ENCODE measurements at places on chromosomes 2 and 18. TPM values are rescaled to one million over a fixed set of nuclear protein-coding genes. Genes with fewer than 3 reads are reported as not detected.
A peak's percentile ranks its signal among the peaks of the same experiment; 100 is the strongest.

FLACC1 gene
- 6.4 TPM for total RNA-seq

DNA sequence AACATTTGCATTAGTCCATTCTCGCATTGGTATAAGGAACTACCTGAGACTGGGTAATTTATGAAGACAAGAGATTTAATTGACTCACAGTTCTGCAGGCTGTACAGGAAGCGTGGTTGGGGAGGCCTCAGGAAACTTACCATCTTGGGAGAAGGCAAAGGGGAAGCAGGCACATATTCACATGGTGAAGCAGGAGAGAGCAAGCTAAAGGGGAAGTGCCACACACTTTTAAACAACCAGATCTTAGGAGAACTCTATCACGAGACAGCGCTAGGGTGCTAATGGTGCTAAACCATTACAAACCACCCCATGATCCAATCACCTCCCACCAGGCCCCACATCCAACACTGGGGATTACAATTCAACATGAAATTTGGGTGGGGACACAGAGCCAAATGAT lies 201.7 kb upstream of the MGAT5 start:
- H3K4me3 ChIP-seq = no peak overlapping the region
- no peaks in the 10 kb centered on the region for H3K27me3 ChIP-seq
- H3K4me1 ChIP-seq = no peaks in the 10 kb centered on the region
- H3K27ac ChIP-seq = no peak overlapping the region
- no peak for DNase-seq

FHL2 gene
- total RNA-seq = 2,048 TPM

GCG gene
- total RNA-seq = not detected

DNA sequence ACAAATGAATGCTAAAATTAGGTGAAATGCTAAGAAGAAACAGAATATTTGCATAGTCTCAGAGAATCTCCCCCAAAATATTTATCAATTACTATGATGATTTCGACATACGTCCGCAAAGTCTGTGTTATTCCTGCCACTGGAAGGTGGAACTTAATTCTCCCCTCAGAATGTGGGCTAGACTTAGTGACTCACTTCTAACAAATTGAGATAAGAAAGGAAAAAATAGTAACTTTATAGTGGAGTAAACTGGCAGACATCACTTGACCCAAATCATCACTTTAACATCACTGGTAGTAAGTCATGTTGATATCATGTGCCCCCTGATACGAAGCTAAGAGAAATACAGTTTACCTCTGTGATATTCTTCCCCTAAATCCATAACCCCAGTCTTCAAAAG lies 23.5 kb downstream of the HADHB start:
- no peaks in the 10 kb centered on the region for H3K27me3 ChIP-seq
- no peak overlapping the region for H3K4me3 ChIP-seq
- peak overlapping the region; percentile 69 for H3K27ac ChIP-seq
- no peak for DNase-seq
- H3K36me3 ChIP-seq = peaks cover 18% of the 10 kb centered on the region

- no peaks in the 10 kb centered on the region for H3K27me3 ChIP-seq
- no peak overlapping the region for H3K4me3 ChIP-seq
- no peaks in the 10 kb centered on the region for H3K36me3 ChIP-seq
- H3K27ac ChIP-seq = no peak overlapping the region
- no peaks in the 10 kb centered on the region for H3K4me1 ChIP-seq
Measured at GRCh38 chr18:40904295-40904694, 1050.7 kb upstream of the PIK3C3 start.

TSPYL6 gene
- total RNA-seq = not detected

SERPINB11 gene
- total RNA-seq = not detected

- H3K27me3 ChIP-seq = no peaks in the 10 kb centered on the region
- H3K4me1 ChIP-seq = peaks cover 26% of the 10 kb centered on the region
- DNase-seq = no peak
- H3K4me3 ChIP-seq = no peak overlapping the region
Measured at GRCh38 chr2:42252464-42252863, 83.3 kb downstream of the EML4 start.

DNA sequence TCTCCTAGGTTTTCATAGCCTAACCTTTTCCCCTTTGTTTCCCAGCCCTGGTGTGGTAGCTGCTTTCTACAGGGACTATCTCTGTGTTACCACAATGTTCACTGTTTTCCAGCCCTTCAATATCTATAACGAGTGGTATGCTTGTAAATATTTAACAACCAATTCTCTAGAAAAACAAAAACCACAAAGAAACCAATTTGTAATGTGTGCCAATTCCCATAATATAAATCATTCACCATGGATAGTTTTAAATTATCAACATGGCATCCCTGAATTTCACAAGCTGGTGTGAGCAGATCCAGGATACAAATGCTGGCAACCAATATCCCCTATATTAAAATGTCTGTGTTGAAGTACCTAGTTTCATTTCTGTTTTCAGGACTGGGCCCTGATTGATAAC lies 207.5 kb upstream of the FBXO11 start:
- H3K27me3 ChIP-seq = no peaks in the 10 kb centered on the region
- no peak overlapping the region for H3K27ac ChIP-seq
- no peaks in the 10 kb centered on the region for H3K4me1 ChIP-seq
- no peak overlapping the region for H3K4me3 ChIP-seq
- no peak for DNase-seq

- H3K36me3 ChIP-seq = no peaks in the 10 kb centered on the region
- DNase-seq = no peak
- H3K27me3 ChIP-seq = no peaks in the 10 kb centered on the region
Measured at GRCh38 chr2:17093712-17094111, 424.5 kb downstream of the RAD51AP2 start.

DNA sequence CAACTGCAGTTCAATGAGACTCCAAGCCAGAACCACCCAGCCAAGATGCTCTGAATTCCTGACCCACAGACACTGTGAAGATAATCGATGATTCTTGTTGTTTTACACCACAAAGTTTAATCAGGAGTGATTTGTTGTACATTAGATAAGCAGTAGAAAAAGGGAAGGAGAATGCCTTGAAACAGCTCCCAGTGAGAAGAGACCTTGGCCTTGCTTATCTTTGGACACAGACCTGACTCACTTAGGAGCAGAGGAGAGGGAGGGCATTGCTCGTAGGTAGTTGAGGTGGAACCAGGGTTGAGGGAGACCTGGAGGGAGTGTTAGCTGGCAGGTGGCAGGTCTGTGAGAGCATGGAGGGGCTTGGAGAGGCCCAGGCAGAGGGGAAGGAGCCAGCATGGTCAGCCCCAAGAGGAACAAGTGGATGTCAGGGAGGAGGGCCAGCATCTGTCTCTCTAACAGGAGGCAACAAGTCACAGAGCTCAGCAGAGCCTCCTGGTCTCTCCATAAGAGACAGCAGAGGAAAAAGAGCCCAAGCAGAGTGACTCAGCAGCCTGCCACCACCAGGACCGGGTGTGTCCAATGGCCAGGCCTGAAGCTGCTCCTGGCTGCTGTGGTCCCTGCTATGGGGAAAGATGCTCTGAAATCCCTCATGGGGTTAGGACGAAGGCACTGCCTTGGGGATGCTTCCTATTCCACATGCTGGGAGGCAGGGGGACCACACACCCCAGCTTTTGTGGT lies 161.6 kb upstream of the CAPN13 start:
- no peaks in the 10 kb centered on the region for H3K36me3 ChIP-seq
- H3K27ac ChIP-seq = no peak overlapping the region
- H3K27me3 ChIP-seq = no peaks in the 10 kb centered on the region
- H3K4me3 ChIP-seq = no peak overlapping the region
- no peak for DNase-seq
- peaks cover 7% of the 10 kb centered on the region for H3K4me1 ChIP-seq

DNA sequence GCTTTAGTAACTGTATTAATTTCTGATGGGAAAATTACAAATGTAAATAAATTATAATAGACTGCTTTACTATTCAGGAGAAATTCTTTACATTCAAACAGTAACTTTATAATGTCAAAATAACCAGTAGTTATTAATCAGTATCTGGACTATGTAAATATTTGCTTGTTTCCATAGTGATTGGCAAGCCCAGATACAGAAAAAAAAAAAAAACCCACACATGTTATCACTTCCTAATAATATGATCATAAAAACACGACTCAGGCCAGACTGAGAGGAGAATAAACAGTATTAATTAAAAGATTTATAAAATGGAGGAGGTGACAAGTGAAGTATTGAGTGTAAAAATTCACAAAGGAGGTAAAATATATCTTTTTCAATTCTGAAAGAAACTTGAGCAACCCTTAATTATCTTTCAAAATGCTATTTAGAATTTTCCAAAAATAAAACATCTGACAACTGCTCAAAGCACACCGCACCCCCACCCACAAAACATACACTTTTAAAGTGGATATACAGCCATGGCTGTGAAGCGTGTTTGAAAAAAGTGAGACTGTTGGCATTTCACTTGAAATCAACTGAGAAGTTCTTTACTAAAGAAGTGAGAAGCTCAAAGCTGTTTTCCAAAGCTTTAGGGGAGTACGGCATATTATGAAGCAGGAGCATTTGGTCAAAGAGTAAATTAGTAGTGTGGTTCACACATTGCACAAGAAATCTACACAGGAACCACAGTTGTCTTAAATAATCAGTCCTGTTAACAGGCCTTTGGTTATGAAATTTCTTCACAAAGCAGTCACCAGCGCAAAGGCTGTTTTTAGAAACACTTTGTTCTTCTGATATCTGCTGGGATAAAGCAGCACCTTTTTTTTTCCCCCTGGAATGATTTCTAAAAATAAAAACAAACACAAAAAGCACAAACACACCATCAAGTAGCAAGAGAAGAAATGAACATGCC lies 475.8 kb downstream of the TXNL1 start:
- H3K4me1 ChIP-seq = peaks cover 31% of the 10 kb centered on the region
- H3K4me3 ChIP-seq = no peak overlapping the region
- H3K27me3 ChIP-seq = no peaks in the 10 kb centered on the region

PTPN2 gene
- total RNA-seq = 14.0 TPM

GRCh38 chr18:46042571-46043123 lies 29.4 kb downstream of the PSTPIP2 start:
- H3K36me3 ChIP-seq = peaks cover 11% of the 10 kb centered on the region
- no peaks in the 10 kb centered on the region for H3K27me3 ChIP-seq
